ENCODE measurements at places on chromosomes 1 and 21.

GRCh38 chr1:59520827-59521418, 224.0 kb downstream of the FGGY start:
- DNase-seq: no peak

GRCh38 chr1:99727575-99728185, 38.8 kb downstream of the FRRS1 start:
- no peak for DNase-seq

DNA sequence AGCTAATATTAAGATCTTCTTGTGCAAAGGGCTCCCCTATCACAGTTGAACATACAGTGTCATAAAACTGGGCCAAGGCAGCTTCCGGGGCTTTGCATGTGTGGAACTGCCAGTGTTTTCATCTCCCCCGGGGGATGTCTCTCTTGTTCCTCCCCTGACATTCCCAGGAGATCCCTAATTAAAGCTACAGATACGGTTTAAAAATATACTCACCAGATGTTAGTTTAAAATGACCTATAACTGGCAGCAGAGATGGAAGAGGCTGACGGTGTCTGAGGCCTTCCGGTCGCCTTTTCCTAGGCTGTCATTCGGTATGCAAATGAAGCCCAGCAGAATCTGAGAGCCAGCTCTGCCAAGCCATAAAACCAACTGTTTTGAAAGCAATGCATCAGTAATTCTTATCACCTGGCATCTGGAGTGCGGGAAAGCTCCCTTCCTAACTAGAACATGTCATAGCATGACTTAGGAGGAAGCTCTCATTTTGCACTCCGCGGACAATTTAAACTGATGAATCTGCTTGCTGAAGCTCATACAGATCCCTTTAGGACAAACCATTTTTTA, 436.5 kb upstream of the VAMP3 start:
- DNase-seq: no peak

- DNase-seq: no peak
These were observed 434.6 kb upstream of the CHRM3 start for GRCh38 chr1:238951809-238952208.

GRCh38 chr1:20190256-20191160, 4.2 kb upstream of the PLA2G2C start:
- no peak for DNase-seq
